Hematopoietic multipotent progenitor cell treated with erythropoietin and hydrocortisone succinate and interleukin-3 and kit ligand, for 15 days (in vitro differentiated cells): ENCODE measurements at places on chromosomes 4 and X.

GRCh38 chr4:68369142-68369805, 19.4 kb upstream of the YTHDC1 start:
- no peak for DNase-seq

GRCh38 chrX:48918301-48918642, 552 bp downstream of the PIM2 start:
- peak; percentile 11 for DNase-seq

DNA sequence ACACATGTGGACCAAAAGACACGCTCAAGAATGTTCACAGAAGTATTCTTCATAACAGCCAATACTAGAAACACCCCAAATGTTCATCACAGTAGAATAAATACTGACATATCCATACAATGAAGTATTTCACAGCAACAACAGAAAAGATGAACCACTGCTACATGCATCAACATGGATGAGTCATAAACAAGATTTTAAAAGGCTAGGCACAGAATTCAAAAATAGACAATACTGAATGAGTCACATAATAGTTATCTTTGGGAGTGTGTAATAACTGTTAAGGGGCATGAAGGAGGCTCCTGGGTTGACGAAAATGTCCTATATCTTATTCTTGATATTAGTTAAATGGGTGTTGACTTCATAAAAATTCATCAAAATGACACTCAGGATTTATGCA, 43.5 kb downstream of the CLOCK start:
- DNase-seq = no peak

DNA sequence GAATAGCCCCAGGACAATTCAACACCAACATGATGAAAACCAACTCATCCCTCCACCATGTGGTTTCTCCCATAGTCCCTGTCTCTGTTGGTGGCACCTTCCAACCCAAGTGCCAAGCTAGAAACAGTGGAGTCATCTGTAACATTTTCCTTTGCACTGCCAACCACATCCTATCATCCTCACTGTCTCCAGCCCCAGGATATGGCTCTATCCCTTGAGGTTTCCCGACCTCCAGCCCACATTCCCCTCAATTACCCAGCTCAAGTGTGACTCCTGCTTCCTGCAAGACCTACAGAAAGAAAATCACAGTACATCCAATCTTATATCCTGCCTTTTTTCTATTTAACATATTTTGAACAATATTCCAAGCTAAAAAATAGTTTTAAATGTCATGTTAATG, 24.2 kb downstream of the PNMA6F start:
- DNase-seq = no peak

- DNase-seq = no peak
These were observed 84.0 kb upstream of the HPF1 start for GRCh38 chr4:169841776-169842175.

DNA sequence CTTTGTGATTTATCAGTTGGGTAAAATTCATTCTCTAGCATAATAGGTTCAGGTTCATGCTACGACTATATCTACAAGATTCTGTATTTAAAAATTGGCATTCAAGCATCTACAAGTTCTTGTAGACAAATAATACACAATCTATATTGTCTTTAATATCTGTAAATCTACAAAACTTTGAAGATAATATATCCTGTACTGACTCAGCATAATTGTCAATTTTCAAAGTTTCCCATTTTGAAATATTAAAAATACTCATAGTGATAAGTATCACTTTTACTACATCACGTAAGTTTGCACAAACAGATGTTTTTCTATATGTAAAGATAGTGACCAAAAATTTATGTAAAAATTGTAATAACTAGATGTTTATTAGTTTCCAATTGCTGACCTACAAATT, 360.6 kb downstream of the FSTL5 start:
- no peak for DNase-seq
